Mesenteric fat pad (tissue), 1 donor: ENCODE measurements at places on chromosomes 4 and X.

- DNase-seq = no peak
Measured at GRCh38 chr4:165330071-165330470, 2.6 kb downstream of the MSMO1 start.

DNA sequence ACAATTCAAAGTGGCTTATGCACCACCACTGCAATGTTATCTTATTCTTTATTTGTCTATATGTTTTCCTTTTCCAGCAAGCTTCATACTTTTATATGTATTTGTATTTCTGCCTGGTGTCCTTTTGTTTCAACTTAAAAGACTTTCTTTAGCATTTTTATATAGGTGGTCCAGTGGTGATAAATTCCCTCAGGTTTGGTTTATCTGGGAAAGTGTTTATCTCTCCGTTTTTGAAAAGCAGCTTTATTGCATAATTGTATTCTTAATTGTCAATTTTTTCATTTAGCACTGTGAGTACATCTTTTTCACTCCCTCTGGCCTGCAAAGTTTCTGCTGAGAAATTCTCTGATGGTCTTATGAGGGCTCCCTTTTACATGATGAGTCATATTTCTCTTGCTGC lies 479.0 kb upstream of the GRID2 start:
- DNase-seq = no peak

- DNase-seq = peak; percentile 81
Measured at GRCh38 chrX:153645151-153645550, 1.9 kb upstream of the DUSP9 start.

DNA sequence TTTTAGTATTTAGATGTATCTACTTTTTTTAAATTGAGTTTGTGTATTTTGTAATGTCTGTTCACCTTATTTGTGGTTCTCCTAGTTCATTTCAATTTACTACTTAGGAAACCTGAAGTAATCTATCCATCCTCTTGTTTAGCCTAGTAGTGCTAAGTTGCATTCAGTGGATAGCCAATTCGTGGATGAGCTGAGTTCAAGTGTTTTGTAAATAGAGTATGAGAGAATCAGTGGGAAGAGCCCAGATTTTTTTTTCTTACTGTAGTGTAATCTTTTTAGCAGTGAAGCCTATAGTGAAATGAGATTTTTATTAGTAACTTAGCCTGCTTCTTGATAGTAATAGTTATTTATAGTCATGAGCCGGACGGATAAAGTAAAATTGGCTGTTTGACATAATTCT lies 21.7 kb downstream of the STAG2 start:
- no peak for DNase-seq

DNA sequence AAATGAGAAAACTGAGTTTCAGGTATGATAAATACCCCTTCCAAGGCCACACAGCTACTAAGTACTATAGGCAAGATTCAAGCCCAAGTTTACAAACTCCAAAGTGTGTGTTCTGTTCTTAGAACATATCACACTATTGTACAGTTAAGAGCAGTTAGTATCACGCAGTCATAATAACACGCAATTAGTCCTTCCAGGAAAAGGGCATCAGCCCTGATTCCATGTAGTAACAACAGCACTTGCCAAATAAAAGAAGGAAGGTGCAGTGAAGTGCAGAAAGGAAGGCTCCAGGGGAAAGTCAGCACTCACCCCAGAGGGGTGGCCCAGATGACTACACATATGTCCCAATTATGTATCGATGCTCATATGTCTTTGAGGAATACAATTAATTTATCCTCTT lies 4.4 kb downstream of the TASL start:
- no peak for DNase-seq

DNA sequence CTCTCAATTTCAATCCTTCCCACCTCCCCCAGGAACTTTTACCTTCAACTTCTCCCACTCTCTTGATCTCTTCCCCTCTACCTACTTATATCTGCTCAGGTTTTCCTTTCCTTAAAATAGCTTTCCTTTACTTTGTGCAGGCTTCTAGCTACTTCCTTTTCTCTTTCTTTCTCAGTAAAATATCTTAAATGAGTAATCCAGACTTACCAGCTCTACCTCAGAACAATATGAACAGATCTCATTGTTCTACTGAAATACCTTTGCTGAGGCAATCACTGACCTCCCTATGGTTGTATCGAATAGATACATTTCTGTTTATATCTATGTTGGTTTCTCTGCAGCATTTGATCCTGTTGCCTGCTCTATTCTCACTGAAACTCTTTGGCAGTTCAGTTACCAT lies 86.7 kb upstream of the WDR44 start:
- no peak for DNase-seq

DNA sequence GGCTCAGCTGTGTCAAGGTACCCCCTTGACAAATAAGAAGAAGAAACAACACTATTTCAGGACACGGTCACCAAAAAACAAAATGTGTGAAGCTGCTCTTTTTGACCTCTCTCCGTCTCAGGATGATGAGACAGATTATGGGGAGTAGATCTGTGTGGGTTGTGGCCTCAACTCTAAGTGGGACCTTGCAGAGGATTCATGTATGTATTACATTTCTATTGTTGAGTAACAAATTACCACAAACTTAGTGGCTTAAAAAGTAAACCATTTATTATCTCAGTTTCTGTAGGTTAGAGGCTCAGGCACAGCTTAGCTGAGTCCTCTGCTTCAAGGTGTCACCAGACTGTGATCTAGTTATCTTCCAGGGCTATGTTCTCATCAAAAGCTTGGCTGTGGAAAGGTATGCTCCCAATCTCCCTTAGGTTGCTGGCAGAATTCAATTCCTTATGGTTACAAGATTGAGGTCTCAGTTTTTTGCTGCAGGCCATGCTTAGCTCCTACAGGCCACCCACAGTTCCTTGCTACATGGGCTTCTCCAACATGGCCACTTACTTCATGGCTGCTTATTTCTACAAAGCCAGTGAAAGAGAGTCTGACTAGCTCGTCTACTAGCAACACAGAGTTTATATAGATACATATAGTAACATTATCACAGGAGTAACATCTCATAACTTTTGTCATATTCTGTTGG lies 28.1 kb downstream of the DGKK start:
- DNase-seq = no peak

GRCh38 chr4:165963621-165964020 lies 90.6 kb downstream of the TLL1 start:
- DNase-seq = no peak

GRCh38 chrX:136344320-136344719 lies 43.6 kb downstream of the ADGRG4 start:
- no peak for DNase-seq

- DNase-seq = no peak
Measured at GRCh38 chr4:119266153-119266552, 53.6 kb downstream of the USP53 start.

GRCh38 chr4:185640811-185641675 lies 105.7 kb upstream of the PDLIM3 start:
- no peak for DNase-seq

DNA sequence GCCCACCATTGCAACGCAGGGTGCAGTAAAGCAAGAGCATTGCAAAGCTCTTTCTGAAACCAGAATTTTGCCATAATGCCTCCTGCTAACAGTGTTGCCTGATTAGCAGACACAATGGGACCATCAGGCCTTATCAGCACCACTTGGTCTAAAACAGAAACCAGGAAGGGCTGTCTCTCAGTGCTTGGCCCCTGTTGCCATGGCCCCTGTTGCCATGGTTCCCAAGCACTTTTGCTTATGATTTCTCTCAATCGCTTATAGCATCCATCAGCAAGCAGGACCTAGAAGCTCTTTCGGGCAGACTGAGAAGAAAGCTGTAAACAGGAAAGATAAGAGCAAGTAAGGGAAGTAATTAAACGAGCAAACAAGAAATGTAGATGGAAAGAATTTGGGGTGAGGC lies 36.8 kb downstream of the RTL5 start:
- no peak for DNase-seq

DNA sequence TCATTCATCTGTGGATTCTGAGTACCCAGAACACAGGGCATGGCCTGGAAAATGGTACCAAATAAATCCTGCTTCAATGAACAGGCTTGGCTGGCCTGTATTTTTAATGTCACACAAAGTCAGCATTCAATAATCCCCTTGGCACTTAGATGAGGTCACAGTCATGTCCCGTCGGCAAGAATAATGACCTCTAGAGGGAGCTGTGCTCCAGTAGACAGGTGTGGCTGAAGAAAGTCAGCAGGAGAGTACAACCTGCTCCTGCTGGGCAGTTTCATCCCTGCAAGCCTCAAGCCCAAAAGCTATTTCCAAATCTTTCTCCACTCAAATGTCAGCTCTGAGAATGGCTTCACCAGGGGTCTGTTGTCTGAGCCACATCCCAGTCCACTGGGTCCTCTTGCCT lies 404.0 kb upstream of the F9 start:
- DNase-seq = no peak

DNA sequence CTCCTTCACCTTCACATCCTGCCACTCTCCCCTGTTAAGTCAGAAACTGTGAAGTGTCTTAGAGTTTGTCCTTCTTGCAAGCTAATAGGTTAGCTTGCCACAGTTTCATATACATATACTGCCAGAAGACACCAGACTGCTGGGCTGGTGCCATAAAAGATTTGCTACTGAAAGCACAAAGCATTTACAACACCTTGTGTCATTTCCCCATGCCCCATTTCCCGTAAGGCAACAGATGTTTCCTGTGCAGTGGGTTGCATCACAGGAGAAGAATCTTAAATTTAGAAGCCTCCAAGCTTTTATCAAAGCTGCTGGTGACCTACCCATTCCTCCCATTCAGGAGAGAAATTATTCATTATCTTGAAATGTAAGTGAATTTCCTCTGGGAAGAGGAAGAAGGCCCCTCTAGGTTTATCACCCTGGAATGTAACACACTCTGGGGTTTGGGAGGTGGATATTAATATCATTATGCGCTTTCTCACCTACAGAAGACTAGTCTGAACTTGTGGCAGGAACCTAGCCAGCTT lies 34.5 kb upstream of the RAB33B start:
- no peak for DNase-seq

DNA sequence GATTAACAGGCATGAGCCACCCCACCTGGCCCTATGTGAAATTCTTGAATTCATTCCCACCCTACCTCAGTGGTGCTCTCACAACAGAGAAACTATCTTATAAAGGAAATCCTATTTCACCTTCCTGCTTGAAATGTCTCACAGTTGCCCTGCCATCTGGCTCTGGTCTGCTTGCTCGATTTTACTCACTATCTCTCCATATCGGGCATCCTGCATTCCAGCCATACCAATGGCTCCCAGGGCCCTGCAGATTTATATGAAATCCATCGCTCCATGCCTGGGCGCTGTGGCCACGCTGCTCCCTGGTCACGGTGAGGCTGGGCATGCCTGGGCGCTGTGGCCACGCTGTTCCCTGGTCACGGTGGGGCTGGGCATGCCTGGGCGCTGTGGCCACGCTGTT lies 15.8 kb downstream of the SORBS2 start:
- no peak for DNase-seq

DNA sequence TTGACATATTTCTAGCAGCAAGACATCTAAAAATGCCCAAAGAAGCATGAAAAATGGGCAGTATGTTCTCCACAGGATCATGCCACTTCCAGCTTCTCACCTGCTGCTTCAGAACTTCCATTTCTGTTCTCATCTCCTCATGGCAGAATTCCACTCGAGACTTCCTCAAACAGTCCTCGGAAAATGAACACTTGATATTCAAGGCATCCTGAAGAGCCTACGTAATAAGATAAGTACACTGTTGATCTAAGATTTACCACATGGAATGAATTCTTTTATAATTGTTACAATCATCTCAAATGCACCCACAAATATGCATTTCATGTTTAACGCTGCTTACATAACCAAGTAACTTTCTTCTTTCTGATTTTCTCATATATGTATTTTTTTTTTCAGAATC lies 14.1 kb downstream of the TNIP3 start:
- no peak for DNase-seq

- DNase-seq = no peak
Measured at GRCh38 chr4:119299260-119299671, 22.7 kb downstream of the FABP2 start.

DNA sequence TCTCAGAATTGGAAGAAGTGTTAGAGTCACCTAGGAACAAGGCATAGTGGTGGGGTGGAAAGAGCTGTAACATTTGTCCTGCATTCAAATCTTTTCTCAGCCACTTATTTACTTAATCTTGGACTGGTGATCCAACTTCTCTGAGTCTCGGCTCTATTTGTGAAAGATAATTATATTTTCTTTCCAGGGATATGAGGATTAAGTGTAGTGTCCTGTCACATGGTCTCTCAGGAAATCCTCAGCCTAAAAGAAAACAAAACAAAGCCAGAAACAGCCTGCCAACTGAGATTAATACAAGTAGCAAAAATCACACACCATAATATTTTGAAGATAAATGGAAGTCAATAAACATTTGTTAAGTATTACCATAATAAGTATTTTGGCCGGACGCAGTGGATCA lies 33.3 kb upstream of the ETNPPL start:
- no peak for DNase-seq

GRCh38 chrX:40651620-40652223 lies 4.4 kb upstream of the CXorf38 start:
- no peak for DNase-seq

DNA sequence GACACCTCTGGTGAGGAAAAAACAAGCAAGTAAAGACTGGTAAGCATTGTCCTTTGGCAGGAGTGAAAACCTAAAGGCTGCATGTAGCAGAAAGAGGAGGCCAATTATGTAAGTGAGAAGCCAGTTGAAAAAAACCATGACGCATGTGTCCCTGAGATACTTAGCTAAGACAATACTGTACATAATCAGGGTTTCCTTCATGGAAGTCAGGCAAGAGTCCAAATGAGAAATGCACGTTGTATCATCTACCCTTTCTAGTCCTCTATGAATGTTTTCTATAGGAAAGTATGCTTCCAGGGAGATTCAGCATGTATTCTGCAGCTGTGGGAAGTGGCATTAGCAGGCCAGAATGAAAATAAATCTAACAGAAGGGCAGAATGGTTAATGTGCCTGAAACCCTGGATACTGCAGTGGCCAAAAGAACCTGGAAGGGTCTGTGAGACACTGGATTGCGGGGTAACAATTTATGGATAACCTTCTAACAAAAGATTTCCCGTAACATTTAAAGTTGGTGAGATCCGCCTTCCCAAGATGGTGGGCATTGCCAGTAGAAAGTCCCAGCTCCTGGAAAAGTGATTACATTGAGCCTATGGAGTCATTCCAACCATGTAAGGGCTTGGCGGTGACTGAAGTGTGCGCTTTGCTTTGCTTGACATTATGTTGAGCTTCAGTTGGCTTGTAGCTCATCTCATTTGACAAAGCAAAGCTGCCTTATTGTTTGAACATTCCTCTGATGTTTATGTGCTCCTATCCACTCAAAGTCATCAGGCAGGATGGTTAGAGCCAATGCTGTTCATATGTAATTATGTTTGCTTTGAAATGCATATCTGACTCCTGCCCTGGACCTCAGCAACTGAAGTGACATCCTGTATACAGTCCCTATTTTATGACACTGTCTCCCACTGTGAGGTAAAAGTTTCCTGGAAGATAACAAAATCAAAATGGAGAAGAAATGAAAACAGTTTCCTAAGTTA lies 200.4 kb downstream of the ARHGAP24 start:
- no peak for DNase-seq

GRCh38 chrX:5399403-5399802 lies 829.3 kb downstream of the NLGN4X start:
- DNase-seq = no peak

- DNase-seq = no peak
Measured at GRCh38 chrX:110146521-110146920, 143.6 kb downstream of the TMEM164 start.
